ENCODE measurements at places on chromosomes 7 and 10.
A peak's percentile ranks its signal among the peaks of the same experiment; 100 is the strongest.

- peak; percentile 43 for DNase-seq
Measured at GRCh38 chr7:120272261-120272660, 714 bp upstream of the KCND2 start.

GRCh38 chr10:33117816-33118215 is 159.8 kb upstream of the ITGB1 start:
- DNase-seq = no peak

- DNase-seq = no peak
Measured at GRCh38 chr7:99000196-99000903, 122.0 kb downstream of the TRRAP start.

GRCh38 chr10:8386781-8387180 is 332.3 kb downstream of the GATA3 start:
- no peak for DNase-seq

DNA sequence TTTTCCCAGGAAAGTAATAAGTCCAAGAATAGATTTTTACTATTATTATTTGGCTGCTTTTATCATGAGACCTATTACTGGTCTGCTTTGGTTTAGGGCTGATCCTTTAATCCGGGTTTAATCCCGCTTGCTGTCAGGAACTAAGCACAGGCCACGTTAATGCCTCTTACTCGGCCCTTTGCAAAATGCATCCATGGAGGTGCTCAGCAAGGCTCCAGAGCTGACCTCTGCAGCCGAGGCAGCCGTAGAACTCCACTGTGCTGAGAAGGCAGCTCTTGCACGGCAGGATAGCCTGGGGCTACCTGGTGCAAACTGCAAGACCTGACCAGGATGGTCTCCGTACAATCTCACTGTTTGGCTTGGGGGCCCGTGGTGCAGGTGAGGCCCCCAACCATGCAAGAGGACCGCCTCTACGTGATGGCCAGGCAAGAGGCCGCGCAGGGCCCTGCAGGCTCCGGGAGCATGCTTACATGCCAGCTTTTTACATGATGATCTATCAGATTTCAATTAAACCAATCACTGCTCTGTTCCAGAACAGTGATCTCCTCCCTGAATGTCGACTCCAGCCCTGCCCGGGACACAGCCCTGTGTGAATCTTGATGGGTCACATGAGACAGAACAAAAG is 10.4 kb upstream of the CALML3 start:
- DNase-seq = no peak
